Activated CD4-positive, CD25-positive, alpha-beta regulatory T cell treated with anti-CD3 and anti-CD28 coated beads, Interleukin-2, amount 50 U/mL, for 72 hours (primary cell): ENCODE measurements at places on chromosomes 4 and X.

DNA sequence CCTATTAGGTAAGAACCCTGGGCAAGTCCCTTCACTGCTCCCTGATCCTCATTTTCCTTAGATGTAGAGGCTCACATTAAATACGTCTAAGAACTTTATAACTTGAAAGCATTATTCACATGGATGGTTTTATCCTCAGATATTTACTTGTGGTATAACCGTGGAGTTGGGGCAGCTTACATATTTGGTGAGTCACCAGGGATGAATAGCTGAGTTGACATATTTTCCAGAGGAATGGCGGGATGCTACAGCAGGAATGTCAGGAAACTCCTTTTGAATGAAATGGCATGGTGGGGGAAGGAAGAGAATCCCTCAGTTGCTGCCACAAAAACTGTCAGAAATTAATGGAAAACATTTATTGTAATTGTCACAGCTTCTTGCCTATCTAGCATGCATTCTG lies 165.3 kb upstream of the RPS6KA3 start:
- no peak for DNase-seq

DNA sequence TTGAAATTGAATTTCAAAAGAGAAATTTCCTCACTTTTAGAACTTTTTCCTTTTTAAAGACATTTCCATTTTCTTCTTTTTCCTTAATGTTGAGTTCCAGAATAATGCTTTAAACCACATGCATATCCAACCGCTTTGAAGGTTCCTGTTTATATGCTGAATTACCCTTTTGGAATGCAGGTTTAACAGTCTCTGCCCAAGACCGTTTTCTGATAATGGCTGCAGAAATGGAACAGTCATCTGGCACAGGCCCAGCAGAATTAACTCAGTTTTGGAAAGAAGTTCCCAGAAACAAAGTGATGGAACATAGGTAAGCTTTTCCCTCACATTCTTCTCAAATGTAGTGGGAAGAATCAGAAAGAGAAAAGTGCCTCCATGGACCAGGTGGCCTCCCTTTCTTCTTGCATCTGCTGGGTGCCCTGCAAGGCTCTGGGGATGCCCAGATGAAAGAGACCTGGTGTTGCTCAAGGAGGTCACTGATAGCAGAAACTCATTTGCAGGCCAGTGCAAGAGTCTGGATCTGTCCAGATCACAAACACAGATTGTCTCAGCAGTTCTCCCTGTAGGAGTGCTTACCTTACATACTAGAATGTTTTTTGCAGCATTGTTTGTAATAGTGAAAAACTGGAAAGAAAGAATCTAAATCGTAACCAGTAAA lies 42.9 kb downstream of the MOSPD2 start:
- DNase-seq = no peak

DNA sequence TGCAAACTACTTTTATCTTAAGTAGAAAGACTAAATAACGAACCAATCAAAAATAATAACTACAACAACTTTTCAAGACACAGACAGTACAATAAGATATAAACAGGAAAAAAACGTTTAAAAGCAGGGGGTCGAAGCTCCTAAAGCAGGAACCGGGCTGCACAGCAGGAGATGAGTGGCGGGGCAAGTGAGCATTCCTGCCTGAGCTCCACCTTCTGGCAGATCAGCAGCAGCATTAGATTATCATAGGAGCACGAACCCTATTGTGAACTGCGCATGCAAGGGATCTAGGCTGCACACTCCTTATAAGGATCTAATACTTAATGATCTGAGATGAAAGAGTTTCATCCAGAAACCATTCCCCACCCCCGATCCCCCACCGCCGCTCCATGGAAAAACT lies 146.2 kb downstream of the TEX11 start:
- DNase-seq = no peak

GRCh38 chr4:122221322-122221721 lies 69.2 kb downstream of the BLTP1 start:
- DNase-seq = no peak

GRCh38 chrX:41300758-41301437 lies 33.1 kb upstream of the DDX3X start:
- no peak for DNase-seq

DNA sequence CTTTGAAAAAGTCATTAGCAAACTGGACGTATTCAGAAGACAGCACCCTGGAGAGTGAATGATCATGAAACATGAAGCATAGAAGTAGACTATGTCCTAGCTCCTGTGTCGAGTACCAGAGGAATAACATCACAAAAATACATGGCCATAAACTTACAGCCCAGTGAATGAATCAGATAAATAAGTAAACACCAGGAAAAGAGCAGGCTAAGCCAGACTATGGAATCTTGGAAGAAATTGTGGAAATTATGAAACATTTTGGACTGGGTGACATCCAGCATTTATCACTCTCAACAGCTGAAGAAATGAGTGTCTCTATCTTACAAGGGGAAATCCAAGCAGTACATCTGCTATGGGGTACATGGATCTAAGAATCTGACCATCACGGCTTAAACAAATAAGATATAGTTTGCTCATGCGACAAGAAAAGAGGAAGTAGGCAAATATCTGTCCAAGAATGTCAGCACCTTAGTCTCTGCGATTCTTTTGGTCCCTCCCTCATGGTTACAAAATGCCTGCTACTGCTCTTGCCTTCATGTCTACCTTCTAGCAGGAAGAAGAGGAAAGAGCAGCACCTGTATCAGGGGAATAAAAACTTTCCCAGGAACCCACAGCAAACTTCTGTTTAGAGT lies 481.5 kb downstream of the BCOR start:
- no peak for DNase-seq

DNA sequence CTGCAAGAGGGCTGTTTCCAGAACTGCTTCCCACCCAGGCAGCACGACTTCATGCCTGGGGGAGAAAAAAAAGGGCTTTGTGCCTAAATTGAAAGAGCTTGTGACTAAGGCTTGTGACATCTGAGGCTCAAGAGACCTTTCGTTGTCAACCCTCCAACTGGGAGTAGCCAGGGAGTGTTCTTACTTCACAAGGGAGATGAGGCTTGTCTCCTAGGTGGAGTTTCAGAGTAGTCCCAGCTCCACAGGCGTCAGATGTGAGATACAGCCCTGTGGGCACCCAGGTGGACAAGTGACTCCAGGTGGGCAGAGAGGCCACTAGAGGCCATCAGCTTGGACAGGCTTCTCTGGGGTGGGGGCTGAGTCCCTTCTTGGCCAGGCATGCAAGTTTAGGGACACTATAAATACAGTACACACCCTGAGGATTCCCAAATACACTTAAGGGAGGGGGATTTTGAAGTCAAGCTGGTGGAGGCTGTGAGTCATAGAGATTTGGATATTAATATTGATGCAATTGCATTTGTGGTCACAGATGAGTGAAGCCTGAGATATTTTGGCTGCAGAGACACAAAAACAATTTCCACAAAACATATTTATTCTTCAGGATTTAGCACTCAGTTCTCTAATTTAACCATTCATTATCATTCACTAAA lies 40.1 kb upstream of the SETD7 start:
- no peak for DNase-seq

GRCh38 chrX:130851569-130851968 lies 51.4 kb downstream of the ENOX2 start:
- DNase-seq = no peak

DNA sequence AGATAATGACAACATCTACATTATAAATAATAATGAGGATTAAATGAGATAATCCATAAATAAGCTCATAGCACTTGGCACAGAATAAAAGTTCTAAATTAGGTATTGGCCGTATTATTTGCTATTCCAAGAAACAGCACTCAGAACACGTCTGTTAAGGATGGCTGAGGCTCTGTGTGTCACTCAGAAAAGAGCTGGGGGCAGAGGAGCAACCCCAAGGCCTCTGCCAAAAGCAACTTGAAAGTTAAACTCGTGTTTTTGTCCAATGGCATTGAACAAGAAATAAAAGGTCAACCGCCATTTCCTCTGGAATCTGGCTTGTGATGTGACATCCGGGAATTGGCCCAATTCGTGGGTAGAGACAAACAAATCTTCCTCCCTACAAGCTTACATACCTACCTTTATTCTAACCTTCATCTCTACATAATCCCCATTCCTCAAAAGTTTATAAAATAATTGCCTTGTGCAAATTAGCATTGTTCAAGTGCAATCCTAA lies 42.3 kb upstream of the FAM241A start:
- no peak for DNase-seq

- no peak for DNase-seq
Observed at GRCh38 chr4:26021417-26022345, 107.7 kb downstream of the SMIM20 start.

DNA sequence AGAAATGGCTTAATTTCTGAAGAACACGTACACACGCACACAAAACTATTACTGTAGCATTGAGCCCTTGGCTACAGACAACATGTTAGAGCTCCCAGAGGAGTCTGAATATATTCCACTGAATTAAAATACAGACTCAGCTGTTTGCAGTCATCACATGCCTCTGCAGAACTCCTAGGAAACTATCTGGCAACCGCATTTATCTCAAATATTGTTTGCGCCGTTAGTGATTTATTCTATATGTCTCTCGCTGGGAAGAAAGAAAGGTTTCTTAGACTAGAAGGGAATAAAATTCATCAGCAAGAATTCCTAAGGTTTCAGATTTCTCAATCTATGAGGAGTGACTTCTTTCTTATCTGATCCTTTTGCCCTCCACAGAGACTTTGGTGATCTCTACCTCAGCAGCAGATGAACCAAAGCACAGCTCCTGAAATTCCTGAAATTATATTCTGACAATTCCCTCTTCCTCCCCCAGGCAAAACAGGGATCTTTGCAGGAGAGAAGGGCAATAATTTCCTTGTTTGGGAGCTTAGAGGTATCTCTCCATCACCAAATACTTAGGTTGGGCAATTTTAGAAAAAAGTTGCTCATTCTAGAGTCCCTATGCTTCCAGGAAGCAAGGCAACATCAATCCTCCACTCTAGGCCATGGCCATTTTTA lies 199.2 kb downstream of the APBB2 start:
- no peak for DNase-seq

GRCh38 chr4:111838406-111838930 lies 306.8 kb upstream of the FAM241A start:
- DNase-seq = no peak

DNA sequence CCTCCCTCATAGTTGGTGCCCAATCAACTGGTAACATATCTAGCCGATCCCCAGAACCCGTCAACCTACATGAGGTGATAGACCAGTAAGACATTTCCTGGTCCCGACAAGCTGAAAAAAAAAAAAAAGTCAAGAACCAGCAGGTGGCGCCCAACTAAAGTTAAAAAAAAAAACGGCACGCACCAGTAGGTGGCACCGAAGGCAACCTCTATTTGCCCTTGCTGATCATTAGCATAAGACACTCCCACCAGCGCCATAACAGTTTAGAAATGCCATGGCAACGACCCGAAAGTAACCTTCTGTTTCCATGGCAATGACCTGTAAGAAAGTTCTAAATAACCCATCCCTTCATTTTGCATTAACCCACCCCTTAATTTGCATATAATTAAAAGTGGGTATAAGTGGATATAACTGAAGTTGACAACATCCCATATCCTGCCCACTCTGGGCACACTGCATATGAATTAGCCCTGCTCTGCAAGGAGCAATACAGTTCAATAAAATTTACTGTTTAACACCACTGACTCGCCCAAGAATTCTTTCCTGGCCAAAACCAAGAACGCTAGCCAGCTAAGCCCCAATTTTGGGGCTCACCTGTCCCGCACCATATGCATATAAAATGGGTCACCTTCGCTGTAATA lies 83.9 kb upstream of the SPANXB1 start:
- DNase-seq = peak; percentile 30

DNA sequence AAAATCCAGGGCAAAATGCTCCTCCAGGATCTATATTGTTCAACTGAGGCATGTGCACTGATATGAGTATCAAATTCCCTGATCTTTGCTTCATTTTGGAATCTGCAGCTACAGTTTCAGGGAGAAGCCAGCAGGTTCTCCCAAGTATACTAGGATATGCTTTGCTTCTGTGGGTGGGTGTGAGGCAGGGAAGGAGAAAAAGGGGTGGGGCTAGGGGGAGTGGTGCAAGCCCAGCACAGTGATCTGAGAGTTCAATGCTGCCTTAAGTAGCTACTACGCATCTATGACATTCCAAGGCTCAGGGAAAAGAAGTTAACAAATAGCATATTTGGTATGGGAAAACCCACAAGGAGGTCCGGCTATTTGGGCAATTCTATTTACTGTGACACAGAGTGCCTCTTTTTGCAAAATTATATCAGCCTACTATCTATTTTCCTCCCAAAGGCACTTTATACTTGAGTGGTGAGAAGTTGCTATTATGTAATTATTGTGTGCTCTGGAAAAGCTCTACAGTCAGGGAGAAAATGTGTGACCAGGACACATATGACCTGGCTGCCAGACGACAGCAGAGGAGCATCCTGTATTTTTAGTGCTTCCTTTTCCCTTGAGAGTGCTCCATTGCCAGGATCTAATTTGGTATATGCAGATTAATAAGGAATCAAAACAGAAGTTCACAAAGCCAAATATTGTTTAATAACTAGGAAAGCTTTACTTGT lies 162.0 kb downstream of the RNF150 start:
- no peak for DNase-seq

- no peak for DNase-seq
Observed at GRCh38 chrX:115966920-115967319, 203.6 kb upstream of the AGTR2 start.

DNA sequence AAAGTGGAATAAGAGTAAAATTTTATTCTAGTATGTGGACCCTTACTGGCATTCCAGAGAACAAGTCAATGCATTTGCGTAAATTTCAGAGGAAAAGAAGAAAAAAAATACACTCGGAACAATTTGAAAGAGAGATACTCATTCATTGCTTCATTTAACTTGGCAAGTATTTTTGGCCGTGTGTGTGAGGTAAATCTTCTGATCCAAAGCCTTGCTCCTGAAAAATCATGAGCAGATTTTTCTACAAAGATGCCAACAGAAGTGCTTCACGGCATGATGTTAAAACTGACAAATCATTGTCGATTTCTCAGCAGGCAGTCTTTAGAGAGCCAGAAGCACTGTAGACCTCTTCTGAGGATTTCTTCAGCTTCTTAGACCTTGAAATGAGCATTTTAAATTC lies 194.0 kb downstream of the COX18 start:
- no peak for DNase-seq

- DNase-seq = no peak
Observed at GRCh38 chr4:120680647-120681228, 241.8 kb downstream of the PRDM5 start.

DNA sequence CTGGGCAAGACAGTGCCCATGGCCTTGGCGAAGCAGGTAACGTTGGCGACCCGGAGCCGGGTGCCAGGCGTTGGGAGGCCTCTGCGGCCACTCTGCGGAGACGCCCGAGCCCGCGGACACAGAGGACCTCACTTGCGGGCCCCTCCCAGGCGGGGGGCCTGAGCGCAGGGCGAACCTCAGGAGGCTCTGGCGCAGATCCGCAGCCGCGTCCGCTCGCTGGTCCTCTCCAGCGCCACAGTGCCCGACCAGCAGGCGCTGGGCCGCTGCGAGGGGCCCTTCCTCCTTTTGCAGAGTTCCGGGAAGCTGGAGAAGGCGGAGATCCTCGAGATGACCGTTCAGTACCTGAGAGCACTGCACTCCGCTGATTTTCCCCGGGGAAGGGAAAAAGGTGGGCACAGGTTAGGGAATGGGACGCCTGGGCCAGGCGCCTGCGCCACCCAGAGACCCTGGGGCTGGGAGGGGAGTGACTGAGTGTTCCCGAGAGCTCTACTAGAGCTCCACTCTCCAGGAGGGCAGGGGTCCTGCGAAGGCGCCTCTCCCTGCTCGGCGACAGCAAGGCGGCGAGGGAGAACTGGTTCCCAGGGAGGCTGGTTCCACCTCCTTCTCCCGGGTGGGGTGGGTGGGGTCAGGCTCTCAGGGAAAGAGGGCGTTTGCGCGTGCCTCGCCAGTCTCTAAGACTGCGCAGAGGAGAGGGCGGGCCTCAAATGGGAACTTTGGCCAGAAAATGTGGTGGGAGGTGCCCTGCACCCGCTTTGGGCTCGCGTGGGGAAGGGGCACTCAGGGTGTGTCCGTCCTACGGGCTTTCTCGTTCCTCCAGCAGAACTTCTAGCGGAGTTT lies 1.4 kb downstream of the HELT start:
- no peak for DNase-seq
